ENCODE measurements at places on chromosomes 7 and 10. TPM values are rescaled to one million over a fixed set of nuclear protein-coding genes. Genes with fewer than 3 reads are reported as not detected.

The SORBS1 gene
- total RNA-seq: 39.9 TPM

- no peak overlapping the region for H3K4me3 ChIP-seq
- H3K27ac ChIP-seq: no peak overlapping the region
- no peaks in the 10 kb centered on the region for H3K36me3 ChIP-seq
- H3K4me1 ChIP-seq: peaks cover 34% of the 10 kb centered on the region
- DNase-seq: no peak
These were observed 301.3 kb downstream of the RNLS start for GRCh38 chr10:88281592-88282347.

- peaks cover 16% of the 10 kb centered on the region for H3K36me3 ChIP-seq
- no peak overlapping the region for H3K4me3 ChIP-seq
- H3K27ac ChIP-seq: no peak overlapping the region
- peaks cover 23% of the 10 kb centered on the region for H3K4me1 ChIP-seq
These were observed 82.8 kb upstream of the FGFR2 start for GRCh38 chr10:121680879-121681655.

GRCh38 chr10:43891241-43891640, 242.6 kb upstream of the ZNF32 start:
- H3K4me1 ChIP-seq: no peaks in the 10 kb centered on the region
- no peaks in the 10 kb centered on the region for H3K27me3 ChIP-seq
- DNase-seq: no peak
- H3K4me3 ChIP-seq: no peak overlapping the region

GRCh38 chr7:97770850-97771249, 39.0 kb downstream of the TAC1 start:
- no peaks in the 10 kb centered on the region for H3K36me3 ChIP-seq
- no peak overlapping the region for H3K27ac ChIP-seq
- H3K27me3 ChIP-seq: no peaks in the 10 kb centered on the region
- H3K4me3 ChIP-seq: no peak overlapping the region
- H3K4me1 ChIP-seq: peaks cover 7% of the 10 kb centered on the region

The HPSE2 gene
- total RNA-seq: 0.60 TPM

The RBM20 gene
- 0.37 TPM for total RNA-seq

DNA sequence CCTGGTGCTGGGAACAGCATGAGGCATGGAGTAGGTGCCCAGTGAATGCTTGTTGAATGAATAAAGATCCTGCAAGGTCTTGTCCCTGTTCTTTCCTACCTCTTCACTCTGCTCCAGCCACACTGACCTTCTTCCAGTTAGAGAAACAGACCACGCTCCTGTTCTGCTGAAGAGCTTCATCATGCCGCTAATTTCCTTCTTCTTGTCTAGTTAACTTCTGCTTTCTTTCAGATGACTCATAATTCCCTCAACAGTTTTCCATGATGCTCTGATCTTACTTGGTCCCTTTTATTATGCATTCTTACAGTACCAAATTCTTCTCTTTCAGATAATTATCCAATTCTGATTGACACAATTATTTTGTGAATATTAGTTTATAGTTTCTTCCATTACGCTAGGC, 59.5 kb upstream of the C1QL3 start:
- H3K4me1 ChIP-seq: no peaks in the 10 kb centered on the region
- no peak overlapping the region for H3K27ac ChIP-seq
- H3K36me3 ChIP-seq: no peaks in the 10 kb centered on the region
- no peak for DNase-seq
- no peak overlapping the region for H3K4me3 ChIP-seq

The ASZ1 gene
- total RNA-seq: not detected

GRCh38 chr7:132546366-132547127, 29.7 kb downstream of the PLXNA4 start:
- peaks cover 20% of the 10 kb centered on the region for H3K36me3 ChIP-seq
- H3K4me3 ChIP-seq: no peak overlapping the region
- peaks cover 39% of the 10 kb centered on the region for H3K4me1 ChIP-seq
- no peak overlapping the region for H3K27ac ChIP-seq
- DNase-seq: no peak

GRCh38 chr7:131844369-131844768, 287.9 kb upstream of the PODXL start:
- H3K36me3 ChIP-seq: no peaks in the 10 kb centered on the region
- no peak overlapping the region for H3K4me3 ChIP-seq
- peaks cover 5% of the 10 kb centered on the region for H3K4me1 ChIP-seq
- no peak for DNase-seq

DNA sequence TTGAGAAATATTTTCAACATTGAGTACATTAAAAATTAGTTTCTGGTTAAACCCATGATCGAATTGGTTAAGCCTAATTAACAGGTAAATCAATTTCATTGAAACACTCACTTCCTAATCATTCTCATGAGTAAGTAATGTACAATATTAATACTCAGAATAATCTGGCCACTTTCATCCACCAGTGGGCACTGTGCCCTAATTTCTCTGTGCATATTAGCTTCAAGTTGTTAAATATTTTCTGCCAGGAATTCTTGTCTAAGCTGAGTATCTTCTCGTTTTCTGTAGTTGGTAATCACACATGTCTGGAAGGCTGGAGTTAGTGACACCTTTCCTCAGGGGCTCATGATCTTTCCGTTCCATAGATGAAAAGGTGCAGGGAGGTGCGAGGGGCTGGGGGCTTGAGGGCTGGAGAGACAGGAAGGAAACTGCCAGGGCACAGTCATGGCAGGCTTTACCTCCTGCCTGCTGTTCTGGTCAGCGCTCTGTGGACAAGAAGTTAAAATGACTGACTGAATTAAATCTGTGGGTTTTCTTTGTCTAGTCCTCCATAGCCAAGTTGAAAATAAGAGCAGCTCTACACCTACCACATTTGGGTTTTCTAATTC, 71.9 kb downstream of the WIPF3 start:
- no peak for DNase-seq
- peaks cover 17% of the 10 kb centered on the region for H3K4me1 ChIP-seq
- no peaks in the 10 kb centered on the region for H3K36me3 ChIP-seq
- no peaks in the 10 kb centered on the region for H3K27me3 ChIP-seq
- H3K27ac ChIP-seq: no peak overlapping the region

DNA sequence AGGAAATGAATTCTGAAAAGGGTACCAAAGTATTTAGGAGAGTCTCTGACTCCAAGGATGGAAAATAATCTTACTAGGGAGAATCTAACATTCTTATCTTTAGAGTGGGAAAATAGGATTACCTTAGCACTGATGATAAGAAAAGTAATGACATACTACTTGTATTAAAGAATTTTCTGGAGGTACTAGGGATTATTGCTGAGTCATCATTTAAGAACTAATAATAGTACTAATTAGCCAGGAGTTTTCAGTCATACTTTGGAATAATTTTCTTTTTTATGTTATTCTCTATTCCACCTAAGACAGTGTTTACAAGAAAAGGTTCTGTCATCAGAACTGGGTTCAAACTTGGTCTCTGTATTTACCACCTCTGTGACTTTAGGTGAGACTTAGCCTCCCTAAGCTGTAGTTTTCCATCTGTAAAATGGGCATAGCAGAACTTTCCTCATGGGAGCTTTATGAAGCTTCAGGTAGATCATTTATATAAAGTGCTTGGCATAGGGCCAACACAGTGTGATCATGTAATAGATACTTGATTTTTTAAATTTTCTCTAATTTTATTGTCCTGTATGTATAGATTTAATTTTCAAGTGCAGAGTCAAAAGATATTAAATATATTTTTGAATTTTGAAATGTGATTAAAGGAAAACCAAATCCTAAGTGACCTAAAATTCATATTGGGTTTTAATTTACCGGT, 20.4 kb downstream of the ITGB8 start:
- H3K4me3 ChIP-seq: no peak overlapping the region
- peaks cover 16% of the 10 kb centered on the region for H3K4me1 ChIP-seq
- H3K27ac ChIP-seq: peak overlapping the region; percentile 61
- H3K27me3 ChIP-seq: no peaks in the 10 kb centered on the region
- no peaks in the 10 kb centered on the region for H3K36me3 ChIP-seq

- H3K27me3 ChIP-seq: no peaks in the 10 kb centered on the region
- no peak overlapping the region for H3K27ac ChIP-seq
- H3K36me3 ChIP-seq: peaks cover 12% of the 10 kb centered on the region
- no peak overlapping the region for H3K4me3 ChIP-seq
- H3K4me1 ChIP-seq: no peaks in the 10 kb centered on the region
These were observed 64.3 kb upstream of the TMEM106B start for GRCh38 chr7:12146813-12147212.

DNA sequence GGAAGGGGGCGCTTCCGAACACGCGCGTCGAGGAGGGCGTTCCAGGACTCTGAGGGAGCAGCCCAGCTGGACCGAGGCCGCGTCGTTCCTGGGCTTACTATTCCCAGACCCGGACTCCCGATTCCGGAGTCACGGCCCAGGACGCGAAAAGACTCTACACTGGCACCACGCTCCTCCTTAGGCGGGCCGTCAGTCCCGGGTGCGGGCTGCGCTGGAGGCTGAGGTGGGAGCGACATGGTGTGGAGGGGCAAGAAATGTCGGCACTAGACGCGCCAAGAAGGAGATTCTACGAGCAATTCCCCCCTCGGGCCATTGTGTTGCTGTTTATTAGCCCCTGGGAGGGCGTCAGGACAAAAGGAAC, 584 bp upstream of the RUNDC3B start:
- H3K27ac ChIP-seq: no peak overlapping the region
- H3K36me3 ChIP-seq: no peaks in the 10 kb centered on the region
- H3K4me1 ChIP-seq: peaks cover 8% of the 10 kb centered on the region
- H3K4me3 ChIP-seq: peak overlapping the region; percentile 73

DNA sequence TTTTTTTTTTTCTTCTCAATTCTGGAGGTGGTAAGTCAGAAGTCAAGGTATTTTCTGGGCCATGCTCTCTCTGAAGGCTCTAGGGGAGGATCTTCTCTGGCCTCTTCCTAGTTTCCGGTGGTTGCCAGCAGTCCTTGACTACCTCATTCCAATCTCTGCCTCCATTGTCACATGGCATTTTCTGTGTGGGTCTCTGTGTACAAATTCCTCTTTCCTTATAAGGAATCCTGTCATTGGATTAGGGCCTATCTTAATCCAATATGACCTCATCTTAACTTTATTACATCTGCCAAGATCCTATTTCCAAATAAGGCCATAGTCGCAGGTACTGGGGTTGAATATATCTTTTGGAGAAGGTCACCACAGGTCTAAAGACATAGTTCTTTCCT, 129.3 kb upstream of the PRR15 start:
- H3K27me3 ChIP-seq: no peaks in the 10 kb centered on the region
- no peaks in the 10 kb centered on the region for H3K36me3 ChIP-seq
- H3K27ac ChIP-seq: no peak overlapping the region
- no peak overlapping the region for H3K4me3 ChIP-seq
- H3K4me1 ChIP-seq: peaks cover 8% of the 10 kb centered on the region

The CPA1 gene
- 8.9 TPM for total RNA-seq

The AKR1C3 gene
- total RNA-seq: 9.0 TPM

- no peak overlapping the region for H3K4me3 ChIP-seq
- no peaks in the 10 kb centered on the region for H3K27me3 ChIP-seq
- H3K27ac ChIP-seq: peak overlapping the region; percentile 16
- no peaks in the 10 kb centered on the region for H3K4me1 ChIP-seq
- H3K36me3 ChIP-seq: peaks cover 57% of the 10 kb centered on the region
These were observed 22.2 kb downstream of the TYW1B start for GRCh38 chr7:72805526-72806494.

DNA sequence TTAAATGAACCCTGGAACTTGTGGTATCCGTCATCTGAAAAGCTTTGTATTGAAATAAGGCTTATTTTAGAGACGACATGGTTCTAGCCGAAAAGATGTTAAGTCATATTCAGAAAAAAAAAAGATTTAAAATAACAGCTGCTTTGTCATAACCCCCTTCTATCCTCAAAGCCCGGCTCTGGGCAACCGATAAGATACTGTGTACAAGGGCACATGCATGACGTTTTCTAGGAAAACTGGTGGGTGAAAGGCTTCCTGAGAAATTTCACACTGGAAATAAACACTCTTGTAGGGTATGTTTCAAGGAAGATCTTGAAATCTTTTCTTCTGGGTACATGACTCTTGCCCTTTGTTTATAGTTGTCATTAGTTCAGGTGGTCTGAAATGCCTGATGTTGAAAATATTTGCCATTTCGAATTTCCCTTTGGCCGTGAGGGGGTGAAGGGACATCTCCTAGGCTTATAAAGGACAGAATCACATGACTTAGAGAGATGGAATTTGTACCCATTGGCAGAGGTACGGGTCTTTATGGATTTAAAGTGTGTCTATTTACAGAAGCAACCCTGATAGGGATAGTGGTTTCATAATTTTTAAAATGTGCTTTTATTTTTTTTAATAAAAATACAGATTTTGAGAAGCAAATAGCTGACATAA, 232.5 kb downstream of the PTEN start:
- no peak overlapping the region for H3K27ac ChIP-seq
- no peak overlapping the region for H3K4me3 ChIP-seq
- DNase-seq: no peak
- H3K27me3 ChIP-seq: no peaks in the 10 kb centered on the region

DNA sequence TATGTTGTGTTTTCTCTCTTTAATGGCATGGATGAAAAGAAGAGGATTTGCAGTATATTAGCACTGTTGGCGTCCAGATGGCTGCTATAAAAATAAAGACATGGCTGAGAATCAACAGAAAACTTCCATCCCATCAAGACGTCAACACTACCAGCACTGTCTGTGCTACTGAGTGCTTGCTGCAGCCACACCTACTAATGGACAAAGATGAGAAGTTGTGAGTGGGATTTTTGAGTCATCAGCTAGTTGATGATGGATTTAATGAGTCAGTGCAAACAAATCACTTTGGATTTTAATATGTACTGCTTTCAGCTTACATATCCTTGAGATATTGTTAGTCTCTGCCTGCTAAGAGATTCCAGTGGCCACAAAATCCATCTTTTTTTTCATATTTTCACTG, 631.0 kb upstream of the ANKRD30A start:
- no peak overlapping the region for H3K27ac ChIP-seq
- H3K27me3 ChIP-seq: no peaks in the 10 kb centered on the region
- DNase-seq: no peak
- H3K4me3 ChIP-seq: no peak overlapping the region
- H3K36me3 ChIP-seq: no peaks in the 10 kb centered on the region

The HOXA7 gene
- total RNA-seq: not detected

DNA sequence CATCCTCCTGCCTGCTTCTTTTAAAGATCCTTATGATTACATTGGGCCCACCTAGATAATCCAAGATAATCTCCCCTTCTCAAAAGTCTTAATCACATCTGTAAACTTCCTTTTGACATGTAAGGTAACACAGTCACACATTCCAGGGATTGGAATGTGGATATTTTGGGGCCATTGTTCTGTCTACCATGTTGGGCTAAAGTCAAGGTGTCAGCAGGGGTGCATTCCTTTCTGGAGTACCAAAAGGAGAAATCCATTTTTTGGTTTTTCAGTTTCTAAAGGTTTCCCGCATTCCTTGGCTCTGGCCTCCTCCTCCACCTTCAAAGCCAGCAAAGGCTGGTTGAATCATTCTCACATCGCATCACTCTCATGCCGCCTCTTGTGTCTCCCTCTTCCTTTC, 197.6 kb upstream of the NFE2L3 start:
- peak overlapping the region; percentile 45 for H3K27ac ChIP-seq
- H3K27me3 ChIP-seq: no peaks in the 10 kb centered on the region
- H3K36me3 ChIP-seq: peaks cover 14% of the 10 kb centered on the region
- no peak for DNase-seq
- no peak overlapping the region for H3K4me3 ChIP-seq

DNA sequence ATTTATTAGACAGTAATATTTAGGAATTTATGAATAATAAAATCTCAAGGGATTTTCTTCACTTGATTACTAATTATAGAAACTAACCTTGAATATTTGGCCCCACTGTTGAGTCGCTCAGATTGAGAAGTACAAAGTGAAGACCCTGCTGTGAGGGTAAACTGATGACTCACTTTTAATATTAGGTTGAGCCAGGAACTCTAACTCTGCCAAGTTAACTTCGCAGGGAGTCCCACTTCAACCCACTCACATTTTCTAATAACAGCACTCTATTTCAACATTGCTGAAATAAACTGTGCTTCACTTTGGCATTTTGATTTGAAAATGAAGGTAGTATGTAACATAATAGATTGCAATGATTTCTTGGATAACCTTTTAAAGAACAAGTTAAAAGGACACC, 200.7 kb downstream of the POLR1F start:
- no peaks in the 10 kb centered on the region for H3K27me3 ChIP-seq
- H3K4me1 ChIP-seq: peaks cover 11% of the 10 kb centered on the region
